ENCODE measurements at places on chromosomes 2 and 18.

- DNase-seq = no peak
Observed at GRCh38 chr2:127108090-127108523, 1.2 kb upstream of the BIN1 start.

DNA sequence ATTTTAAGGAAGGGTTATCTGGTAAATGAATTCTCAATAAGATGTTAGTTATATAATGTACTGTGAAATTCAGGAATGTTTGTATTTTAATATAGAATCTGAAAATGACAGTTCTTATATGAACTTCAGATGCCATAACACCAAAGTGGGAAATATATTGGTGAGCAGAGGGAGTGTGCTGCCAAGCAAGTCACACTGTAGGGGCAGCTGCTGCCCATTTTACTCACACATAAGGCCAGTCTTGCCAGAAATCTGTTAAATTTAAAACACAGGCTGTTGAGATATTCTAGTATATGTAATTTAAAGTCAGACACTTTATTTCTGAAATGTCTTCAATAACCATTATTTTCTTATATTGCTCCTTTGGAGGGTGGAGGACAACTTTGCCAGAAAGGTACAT lies 34.6 kb upstream of the C1GALT1C1L start:
- DNase-seq = no peak

- DNase-seq = no peak
Observed at GRCh38 chr2:98160554-98160953, 73.6 kb downstream of the VWA3B start.

- DNase-seq = no peak
Observed at GRCh38 chr18:37845498-37845897, 279.9 kb upstream of the CELF4 start.

GRCh38 chr18:52437161-52437560 lies 97.2 kb downstream of the DCC start:
- DNase-seq = no peak

DNA sequence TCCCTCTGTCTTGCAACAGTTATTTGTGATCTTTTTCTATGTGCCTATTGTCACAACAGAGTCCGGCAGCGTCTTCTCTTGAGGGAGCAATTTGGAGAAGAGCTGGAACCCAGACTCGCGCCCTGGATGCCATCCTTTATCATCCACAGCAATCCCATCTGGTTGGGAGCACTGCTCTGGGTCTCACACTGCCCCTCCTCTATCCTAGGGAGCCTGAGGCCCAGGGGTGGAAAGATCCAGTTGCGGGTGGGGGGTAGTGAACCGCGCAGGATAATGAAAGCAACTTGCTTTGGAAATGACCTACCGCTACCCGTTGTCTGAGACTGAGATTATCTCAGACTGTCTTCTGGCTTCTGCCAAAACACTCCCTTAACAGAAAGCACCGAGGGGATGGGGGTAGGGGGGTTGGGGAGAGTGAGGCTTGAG lies 713 bp downstream of the WBP1 start:
- no peak for DNase-seq

DNA sequence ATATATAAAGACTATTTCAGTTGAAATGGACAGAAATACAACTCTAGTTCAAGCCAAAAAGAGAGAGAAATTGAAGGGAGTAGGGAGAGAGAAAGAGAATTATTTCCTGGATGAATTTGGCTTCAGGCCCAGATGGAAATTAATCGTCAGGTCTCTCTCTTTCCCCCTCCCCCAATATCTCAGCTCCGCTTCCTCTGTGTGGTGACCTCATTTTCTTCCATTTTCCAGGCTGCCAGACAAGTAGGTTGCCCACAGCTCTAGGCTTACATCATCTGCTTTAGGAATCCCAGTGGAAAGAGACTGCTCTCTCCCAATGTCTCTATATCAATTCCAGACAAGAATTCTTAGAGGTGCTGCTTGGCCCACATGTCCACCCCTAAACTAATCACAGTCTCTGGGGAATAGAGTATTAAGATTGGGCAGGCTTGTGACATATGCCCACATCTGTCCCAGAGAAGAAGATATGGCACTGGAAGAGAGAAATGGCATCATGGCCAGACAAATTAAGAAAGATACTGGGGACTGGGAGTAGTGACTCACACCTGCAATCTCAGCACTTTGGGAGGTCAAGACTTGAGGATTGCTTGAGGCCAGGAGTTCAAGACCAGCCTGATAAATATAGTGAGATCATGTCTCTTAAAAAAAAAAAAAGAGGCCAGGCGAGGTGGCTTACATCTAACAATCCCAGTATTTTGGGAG lies 37.2 kb upstream of the CFAP36 start:
- DNase-seq = no peak

GRCh38 chr2:104755026-104755878 lies 98.7 kb upstream of the POU3F3 start:
- DNase-seq = no peak

GRCh38 chr2:138621139-138621538 lies 119.6 kb downstream of the SPOPL start:
- DNase-seq = no peak

- DNase-seq = no peak
Observed at GRCh38 chr2:153232464-153232863, 246.1 kb downstream of the RPRM start.

- DNase-seq = no peak
Observed at GRCh38 chr2:8457699-8458502, 224.0 kb upstream of the ID2 start.

- DNase-seq = no peak
Observed at GRCh38 chr2:235009081-235009480, 57.3 kb downstream of the SH3BP4 start.

DNA sequence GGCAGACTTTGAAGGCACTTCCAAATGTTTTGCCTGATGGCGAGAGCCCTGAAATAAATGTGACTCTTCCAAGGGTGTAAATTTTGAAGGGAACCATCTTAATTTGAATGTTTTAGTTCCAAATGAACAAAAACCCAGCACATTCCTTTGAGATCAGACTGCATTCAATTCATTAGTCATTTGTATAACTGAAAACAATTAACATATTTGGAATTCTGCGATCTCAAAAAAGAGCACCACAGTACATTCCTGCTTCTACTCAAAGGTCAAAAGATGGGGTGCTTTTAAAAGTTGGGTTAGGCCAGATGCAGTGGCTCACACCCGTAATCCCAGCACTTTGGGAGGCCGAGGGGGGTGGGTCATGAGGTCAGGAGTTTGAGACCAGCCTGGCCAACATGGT lies 38.2 kb upstream of the CHRNA1 start:
- DNase-seq = no peak

GRCh38 chr2:212549941-212550340 lies 11.3 kb upstream of the ERBB4 start:
- no peak for DNase-seq

DNA sequence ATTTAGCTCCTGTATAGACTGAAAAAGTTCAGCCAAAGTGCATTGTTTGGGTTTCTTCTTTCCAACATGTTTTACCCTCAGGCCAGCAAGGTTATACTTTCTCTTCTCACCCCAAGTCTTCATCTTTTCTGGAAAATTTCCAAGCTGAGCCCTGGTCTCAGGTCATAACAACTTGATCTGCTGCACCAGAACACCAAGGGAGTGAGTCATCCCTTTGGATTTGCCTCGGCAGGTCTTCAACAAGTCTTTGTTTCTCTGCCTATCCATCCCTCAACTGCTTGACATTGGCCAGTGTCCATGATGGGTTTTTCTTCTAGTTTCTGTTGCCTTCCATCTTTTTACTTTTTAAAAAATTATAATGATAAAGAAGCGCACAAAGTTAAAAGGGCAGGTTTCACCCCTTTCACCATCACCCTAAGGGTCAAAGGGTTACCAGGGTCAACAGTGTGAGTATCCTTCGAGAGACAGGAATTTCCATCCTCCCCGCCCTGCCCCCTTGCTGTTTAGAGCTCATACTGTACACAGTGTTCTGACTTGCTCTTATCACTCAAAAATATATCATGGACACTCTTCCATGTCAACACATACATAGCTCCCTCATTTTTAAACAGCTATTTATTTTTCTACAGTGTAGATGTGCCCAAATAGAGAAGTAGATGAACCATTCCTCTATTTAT lies 5.7 kb upstream of the SPATS2L start:
- DNase-seq = no peak

DNA sequence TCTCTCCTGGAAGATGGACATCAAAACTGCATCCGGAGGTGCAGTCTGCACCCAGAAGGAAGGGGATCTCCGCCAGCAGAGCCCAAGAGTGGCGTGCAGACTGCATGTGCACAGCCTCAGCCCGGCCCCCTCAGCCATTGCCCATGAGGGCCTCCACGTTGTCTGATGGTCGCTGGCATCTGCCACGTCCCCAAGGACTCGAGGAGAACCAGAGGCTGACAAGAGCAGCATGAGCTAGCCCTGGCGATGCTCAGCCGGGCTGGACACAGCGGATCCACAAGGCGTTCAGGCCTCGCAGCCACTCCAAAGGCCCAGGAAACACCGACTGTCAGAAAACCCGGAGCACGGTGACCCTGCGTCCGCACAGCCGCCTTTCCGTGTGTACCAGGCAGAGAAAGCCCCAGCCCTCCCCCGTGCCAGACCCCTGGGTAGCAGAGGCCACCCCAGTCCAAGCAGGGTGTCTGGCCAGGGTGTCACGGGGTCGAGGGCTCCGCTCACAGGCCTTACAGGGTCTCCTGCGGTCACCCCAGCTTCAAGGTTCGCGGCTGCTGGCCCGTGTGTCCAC lies 48.3 kb downstream of the SLC66A2 start:
- no peak for DNase-seq

DNA sequence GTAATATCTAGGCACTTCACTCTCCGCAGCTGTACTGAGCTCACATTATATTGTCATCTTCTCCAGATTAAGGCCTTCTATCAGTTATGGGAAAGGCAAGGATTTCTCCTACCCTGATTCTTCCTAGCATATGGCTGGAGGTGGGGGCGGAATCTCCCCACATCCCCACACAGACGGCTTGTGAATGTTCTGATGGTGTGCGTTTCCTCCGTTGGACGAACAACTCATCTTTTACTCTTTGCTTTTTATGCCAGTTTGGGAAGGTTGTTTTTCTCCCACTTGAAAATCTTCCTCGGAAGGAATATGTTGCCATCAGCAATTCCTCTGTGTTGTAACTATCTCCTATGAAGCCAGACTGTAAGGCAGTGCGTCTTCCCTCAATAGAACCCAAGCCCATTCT lies 24.3 kb downstream of the KLHL29 start:
- DNase-seq = no peak

GRCh38 chr18:36101943-36102342 lies 27.2 kb downstream of the SLC39A6 start:
- DNase-seq = no peak

DNA sequence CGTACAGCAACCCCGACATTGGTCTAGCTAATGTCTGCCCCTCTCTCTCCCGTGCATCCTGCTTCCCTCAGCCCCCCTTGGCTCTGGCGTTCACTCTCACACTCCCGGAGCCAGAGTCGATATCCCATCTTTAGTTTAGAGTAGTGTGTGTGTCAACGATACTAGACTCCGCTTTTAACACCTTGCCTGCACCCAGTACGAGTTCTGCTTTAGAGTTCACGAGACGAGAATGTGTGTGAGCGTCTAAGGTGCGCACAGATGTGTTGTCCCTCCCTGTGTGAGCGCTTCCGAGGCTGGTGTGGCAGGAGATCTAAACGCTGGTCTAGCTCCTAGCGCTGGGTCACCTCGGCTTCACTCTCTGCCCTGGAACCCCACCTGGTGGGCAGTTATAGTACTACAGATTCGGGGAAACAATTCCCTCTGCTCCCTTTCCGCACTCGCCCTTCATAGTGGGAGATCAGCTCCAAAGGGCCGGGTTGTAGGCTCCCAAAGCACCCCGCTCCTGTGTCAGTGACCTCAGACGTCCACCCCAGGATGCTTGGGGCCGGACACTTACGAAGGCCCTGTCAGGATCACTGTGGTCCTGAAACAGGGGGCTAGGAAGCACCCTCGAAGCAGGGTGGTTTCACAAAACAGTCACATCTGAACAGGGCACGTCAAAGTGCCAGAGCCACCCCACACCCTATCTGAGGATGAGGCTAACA lies 2.6 kb upstream of the CYP26B1 start:
- DNase-seq = peak; percentile 70

All from memory B cell (primary cell).